ENCODE measurements at places on chromosomes 12 and 14.

GRCh38 chr12:122853582-122854245, 18.5 kb downstream of the HIP1R start:
- DNase-seq: no peak

DNA sequence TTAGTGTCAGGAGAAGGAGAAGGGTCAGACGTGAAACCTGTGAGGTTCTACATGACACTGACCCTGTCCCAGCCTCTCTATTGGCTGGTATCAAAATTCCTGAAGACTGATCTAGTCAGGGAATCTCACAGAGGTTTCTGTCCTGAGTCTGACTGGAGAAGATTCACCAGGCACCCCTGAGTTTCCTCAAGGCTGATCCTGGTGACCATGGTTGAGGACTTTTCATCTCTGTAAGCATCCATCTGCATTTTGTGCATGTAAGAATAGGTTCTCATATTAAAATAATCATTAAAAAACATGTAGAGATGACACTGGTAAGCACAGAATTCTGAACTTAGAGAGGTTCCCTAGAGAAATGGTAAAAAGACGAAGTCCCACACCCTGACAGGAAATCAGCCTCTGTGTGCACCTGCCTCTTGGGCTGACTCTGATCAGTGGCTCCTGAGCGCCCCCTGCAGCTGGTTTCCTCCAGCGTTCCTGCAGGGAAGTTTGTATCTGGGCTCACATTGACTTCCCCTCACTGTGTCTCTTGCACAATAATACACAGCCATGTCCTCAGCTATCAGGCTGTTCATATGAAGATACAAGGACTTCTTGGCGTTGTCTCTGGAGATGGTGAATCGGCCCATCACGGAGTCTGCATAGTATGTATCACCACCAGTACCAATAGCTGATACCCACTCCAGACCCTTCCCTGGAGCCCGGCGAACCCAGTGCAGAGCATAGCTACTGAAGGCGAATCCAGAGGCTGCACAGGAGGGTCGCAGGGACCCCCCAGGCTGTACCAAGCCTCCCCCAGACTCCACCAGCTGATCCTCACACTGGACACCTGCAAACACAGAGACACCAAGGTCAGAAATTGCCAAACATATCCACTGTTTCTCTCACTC, 991.9 kb downstream of the TMEM121 start:
- DNase-seq: no peak

- DNase-seq: no peak
These were observed 22.8 kb upstream of the IGF1 start for GRCh38 chr12:102503056-102503681.

GRCh38 chr14:104694991-104695659, 5.7 kb downstream of the INF2 start:
- DNase-seq: no peak

DNA sequence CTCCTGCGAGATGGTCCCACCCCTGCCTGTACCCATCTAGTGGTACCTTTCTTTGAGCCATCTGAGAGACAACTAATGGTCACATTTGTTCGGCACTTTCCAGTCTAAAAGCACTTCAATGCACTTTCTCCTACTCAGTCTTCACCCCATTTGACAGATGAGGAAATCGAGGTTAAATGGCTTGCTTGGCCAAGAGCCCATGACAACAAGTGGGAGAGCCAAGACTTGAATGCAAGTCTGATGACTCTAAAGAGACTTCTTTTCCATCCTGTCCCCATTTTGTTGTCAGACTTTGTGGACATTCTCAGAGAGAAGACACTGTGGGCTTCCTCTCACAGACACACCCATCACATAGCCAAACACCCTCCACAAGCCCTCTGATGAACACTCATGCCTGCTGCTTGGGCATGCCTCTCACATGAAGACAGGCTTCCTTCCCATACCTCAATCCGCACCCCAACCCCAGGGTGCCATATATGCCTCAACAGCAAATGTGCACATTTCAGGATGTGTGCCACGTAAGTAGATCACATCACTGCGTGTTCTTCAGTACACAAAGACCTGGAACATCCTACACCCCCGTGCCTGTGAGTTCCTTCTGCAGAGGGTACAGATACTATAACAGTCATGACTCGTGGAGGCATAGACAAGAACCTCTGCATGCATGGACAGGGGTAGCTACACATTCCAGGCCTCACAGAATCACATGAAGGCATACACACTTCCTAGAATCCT, 805 bp downstream of the MYH7 start:
- DNase-seq: no peak

DNA sequence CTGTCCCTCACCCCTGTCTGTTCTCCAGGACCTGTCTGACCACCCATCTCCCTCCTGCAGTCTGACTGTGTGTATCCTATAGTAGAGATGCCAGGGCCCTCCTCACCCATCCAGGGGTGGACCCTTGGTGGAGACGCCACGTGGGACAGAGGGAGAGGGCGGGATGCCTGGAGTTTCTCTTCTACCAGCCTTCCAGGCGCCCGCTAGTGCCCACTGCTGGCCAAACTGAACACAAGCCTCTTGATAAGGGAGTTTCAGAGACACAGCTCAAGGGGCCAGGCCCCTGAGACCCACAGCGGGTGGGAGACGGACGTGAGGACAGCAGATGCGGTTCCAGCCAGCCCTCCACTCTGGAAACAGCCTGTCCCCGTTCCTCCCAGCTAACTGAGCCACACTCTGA, 147.3 kb downstream of the RBM19 start:
- DNase-seq: no peak

DNA sequence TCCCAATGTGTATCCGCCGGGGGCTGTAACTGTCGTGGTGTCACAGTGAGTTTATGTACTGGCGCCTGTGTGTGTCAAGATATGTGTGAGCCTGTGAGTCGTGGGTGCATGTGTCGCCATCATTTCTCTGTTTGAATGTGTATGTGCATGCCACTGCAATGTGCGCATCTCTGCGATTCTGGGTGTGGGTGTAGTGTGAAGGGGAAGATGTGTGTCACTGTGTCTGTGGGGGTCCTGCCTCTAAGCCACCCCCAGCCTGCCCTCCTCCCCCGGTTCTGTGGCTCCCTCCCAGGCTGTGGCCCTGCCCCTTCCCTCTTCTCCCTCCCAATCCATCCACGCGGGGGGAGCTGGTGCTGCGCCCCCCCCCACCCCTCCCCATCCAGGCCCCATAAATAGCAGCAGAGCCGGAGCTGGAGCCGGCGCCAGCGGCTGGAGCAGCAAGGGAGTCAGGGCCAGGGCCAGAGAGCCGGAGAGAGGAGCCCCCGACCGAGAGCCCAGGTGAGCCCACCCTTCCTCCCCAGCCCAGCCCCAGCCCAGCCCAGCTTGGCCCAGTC, at the start of gene CPNE6:
TSS of gene CPNE6 (plus strand) at position 419 of the 554 bp plus-strand sequence. CDS start 1,375 bp downstream, outside the sequence.
- no peak for DNase-seq

Measured in non-pigmented ciliary epithelial cell (primary cell).